ENCODE measurements at places on chromosomes 5 and 9.

- DNase-seq: no peak
Measured at GRCh38 chr9:5288591-5288990, 15.9 kb downstream of the RLN2 start.

GRCh38 chr9:34246453-34246852 is 67.6 kb downstream of the UBAP1 start:
- no peak for DNase-seq

- no peak for DNase-seq
Measured at GRCh38 chr9:135561391-135562234, at the start of gene PAEP. Gene PAEP (plus strand): TSS chr9:135561756.

DNA sequence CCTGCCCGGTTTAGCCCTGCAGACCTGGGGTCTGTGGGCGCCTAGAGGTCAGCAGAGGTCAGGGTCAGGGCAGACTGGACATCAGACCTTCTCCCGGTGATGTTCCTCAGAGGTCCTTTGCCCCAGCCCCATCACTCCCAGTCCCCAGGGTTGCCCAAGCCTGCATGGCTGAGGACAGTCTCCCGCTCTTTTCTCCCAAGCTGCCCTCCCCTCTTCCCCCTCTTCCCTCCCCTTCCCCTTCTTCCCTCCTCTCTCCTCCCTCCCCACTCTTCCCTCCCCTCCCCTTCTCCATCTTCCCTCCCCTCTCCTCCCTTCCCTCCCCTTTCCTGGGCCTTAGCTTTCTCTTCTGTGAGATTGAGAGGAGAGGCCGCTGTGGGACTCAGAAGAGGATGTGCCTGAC is 10.4 kb downstream of the LHX3 start:
- DNase-seq: no peak

DNA sequence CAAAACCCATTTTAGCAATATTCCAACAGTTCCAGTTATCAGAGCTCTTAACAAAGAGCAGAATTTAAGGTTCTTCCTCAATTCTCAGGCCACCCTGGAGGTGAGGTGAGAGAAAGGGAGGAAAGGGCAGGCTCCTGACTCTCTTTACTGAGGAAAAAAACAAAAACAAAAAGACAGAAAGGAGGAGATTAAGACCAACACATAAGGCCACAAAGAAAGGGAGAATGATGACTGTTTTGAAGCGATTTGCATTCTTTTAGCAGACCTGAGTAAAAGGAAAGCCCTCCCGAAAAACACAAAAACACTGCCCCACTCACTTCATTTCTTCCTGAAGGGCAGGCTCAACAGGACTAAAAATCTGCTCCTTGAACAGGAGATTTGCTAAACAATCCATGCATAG is 300.5 kb downstream of the ARL15 start:
- no peak for DNase-seq

- no peak for DNase-seq
Measured at GRCh38 chr5:38410304-38410990, 146.0 kb downstream of the LIFR start.

- no peak for DNase-seq
Measured at GRCh38 chr9:127773981-127774380, 4.5 kb downstream of the SH2D3C start.

DNA sequence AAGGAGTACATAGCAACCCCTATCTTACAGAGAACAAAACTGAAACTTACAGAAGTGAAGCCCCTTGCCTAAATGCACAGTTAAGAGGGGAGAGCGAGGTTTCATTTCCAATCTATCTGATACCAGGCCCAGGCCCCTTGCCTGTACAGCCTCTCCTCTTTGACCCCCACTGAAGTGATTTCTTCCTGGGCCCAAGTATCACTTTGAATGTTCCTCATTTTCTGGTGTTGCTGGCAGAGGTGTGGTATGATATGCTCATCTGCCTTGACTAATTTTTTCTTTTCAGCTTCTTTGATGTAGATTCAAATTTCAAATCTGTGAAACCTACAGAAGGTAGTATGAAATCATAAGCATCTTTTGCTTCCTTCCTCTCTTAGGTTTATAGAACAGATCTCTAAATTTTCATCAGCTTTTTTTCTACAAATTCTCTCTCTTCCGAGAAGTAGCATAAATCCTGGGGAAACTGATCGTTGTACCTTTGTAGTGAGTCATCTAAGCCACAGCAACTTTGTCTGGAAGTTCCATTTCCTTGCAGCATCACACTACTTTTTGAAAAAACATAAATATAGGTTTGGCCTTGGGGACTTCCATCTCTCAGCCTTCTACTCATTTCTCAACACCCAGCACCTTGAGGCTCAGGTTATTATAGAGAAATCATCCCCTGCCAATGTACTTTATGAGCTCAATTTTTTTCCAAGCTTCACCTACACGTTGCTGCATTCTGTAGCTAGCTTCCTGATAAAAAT is 402.4 kb upstream of the PTGER4 start:
- DNase-seq: no peak

DNA sequence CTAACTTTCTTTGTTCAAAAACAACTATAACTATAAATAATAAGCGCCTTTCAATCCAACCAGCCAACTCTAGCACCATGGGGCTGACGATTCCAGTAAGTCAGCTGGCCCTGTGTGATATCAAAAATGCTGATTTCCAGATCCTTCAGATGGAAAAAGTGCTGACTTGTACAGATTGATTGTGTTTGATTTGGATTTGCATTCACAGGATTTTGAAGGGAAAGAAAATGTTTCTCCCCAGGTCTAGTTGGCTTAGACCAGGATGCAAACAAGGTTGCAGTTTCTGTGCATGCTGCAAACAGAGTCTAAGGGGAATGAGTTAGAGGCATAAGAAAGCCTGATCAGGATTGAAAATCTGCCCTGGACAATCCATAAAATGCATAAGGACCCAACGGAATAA is 68.9 kb downstream of the SLC1A3 start:
- no peak for DNase-seq

Data from DMS79 treated with DMSO at 0.1 percent for 48 hours (cell line).